CD4-positive, alpha-beta T cell (primary cell): ENCODE measurements at places on chromosomes 5 and 9. TPM values are rescaled to one million over a fixed set of nuclear protein-coding genes. Genes with fewer than 3 reads are reported as not detected.

DNA sequence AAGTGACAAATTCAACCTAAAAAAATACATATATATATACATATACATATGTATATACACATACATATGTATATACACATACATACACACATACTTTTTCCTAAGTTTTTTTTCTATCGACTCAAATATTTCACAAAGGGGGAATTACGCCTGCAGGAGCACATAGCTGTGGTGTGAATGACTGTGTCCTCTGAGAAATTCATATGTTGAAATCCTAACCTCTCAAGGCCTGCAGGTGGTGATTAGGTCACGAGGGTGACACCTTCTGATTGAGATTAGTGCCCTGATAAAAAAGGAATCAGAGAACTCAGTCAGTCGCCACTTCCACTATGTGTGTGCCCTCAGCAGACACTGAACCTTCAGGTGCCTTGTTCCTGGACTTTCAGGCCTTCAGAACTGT, 248.7 kb downstream of the SEMA5A start:
- no peaks in the 10 kb centered on the region for H3K27me3 ChIP-seq
- DNase-seq: no peak
- no peaks in the 10 kb centered on the region for H3K36me3 ChIP-seq
- no peak overlapping the region for H3K4me3 ChIP-seq
- H3K27ac ChIP-seq: no peak overlapping the region

GRCh38 chr5:53002491-53002890, 13.3 kb downstream of the ITGA2 start:
- no peaks in the 10 kb centered on the region for H3K4me1 ChIP-seq
- no peaks in the 10 kb centered on the region for H3K27me3 ChIP-seq
- H3K27ac ChIP-seq: no peak overlapping the region
- H3K4me3 ChIP-seq: no peak overlapping the region
- H3K36me3 ChIP-seq: no peaks in the 10 kb centered on the region

The FBN2 gene
- total RNA-seq: not detected

The EPB41L4B gene
- not detected for total RNA-seq
